ENCODE measurements at places on chromosomes 5 and 9.
A peak's percentile ranks its signal among the peaks of the same experiment; 100 is the strongest.

GRCh38 chr5:80777347-80778287 is 122.8 kb upstream of the DHFR start:
- DNase-seq = peak; percentile 36

- no peak for DNase-seq
Observed at GRCh38 chr5:28310696-28311095, 1272.3 kb upstream of the CDH9 start.

DNA sequence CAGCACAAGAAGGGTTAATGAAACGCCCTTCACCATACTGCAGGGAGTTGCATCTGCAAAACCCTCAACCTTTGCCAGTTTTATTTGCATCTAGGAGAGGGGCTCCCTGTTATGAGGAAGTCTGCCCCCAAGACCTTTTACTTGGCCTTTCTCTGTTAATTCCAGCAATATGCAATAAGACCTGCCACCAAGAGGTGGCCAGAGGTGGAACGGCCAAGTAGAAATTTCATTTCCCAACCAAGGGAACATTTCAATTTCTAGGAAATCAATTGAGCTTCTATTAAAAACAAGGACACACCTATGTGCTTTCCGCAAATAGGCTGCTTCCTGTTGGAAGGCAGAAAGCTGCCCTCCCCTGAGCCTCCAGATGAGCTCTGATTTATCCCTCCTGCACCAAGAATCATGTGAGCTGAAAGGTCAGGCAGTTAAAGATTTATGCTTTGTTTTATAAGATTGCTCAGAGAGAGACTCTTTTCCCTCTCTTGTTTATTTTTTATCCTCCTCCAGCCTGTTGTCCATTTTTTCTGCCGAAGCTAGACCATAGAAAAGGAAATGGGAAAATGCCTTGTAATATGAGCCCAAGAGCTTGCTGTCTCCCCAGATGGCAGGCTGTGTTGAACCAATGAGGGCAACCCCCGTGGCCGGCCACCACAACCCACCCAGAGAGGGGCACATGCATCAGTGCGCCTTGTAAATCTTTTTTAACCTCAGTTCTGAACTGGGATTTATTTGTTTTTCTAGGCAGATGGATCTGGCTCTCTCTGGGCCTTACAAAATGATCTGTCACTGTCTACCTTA is 572.8 kb downstream of the TLE1 start:
- no peak for DNase-seq

- no peak for DNase-seq
Observed at GRCh38 chr5:135231289-135231688, 167.7 kb downstream of the MACROH2A1 start.

- no peak for DNase-seq
Observed at GRCh38 chr5:159503236-159503635, 172.9 kb upstream of the IL12B start.

GRCh38 chr5:24391816-24392215 is 253.0 kb downstream of the CDH10 start:
- no peak for DNase-seq

DNA sequence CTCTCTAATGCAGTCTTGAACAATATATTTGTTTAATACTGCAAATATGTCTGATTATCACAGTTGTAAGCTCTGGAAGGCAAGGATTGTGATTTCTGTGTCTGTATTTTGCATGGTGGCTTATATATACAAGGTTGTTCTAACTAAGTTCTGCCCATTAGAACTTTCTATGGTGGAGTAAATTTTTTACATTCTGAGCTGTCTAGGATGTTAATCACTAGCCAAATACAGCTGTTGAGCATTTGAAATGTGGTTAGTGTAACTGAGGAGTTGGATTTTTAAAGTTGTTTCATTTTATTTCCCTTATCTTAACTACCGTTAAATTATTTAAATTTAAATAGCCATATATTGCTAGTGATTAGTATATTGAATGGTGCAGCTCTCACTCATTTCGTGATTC is 64.3 kb upstream of the DMRTA1 start:
- no peak for DNase-seq

DNA sequence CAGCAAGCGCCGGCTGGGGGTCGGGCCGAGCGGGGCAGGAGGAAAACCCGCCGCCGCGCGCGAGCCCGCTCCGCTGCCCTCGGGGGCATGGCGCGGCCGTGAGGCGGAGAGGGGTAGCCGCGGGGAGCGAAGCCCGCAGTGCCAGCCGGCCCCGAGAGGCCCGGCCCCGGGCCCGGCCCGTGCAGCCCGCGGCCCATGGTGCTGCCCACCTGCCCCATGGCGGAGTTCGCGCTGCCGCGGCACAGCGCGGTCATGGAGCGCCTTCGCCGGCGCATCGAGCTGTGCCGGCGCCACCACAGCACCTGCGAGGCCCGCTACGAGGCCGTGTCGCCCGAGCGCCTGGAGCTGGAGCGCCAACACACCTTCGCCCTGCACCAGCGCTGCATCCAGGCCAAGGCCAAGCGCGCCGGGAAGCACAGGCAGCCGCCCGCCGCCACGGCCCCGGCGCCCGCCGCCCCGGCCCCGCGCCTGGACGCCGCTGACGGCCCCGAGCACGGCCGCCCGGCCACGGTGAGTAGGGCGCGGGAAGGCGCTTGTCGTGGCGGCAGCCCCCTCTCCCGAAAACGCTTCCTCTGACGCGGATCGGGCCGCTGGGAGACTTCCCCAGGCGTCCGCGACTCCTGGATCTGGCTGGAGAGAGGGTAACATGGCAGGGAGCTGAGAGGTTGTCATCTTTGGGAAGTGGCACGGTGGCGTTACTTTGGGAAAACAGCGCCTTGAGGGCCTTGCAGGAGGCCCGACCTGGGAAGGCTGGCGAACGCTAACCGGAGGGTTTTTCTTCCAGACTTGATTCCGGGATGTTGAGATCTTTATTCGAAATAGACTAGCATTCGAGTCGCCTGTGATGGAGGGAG is 523 bp downstream of the MAML1 start:
- DNase-seq = peak; percentile 11

GRCh38 chr5:38433160-38433861 is 123.1 kb downstream of the LIFR start:
- no peak for DNase-seq

DNA sequence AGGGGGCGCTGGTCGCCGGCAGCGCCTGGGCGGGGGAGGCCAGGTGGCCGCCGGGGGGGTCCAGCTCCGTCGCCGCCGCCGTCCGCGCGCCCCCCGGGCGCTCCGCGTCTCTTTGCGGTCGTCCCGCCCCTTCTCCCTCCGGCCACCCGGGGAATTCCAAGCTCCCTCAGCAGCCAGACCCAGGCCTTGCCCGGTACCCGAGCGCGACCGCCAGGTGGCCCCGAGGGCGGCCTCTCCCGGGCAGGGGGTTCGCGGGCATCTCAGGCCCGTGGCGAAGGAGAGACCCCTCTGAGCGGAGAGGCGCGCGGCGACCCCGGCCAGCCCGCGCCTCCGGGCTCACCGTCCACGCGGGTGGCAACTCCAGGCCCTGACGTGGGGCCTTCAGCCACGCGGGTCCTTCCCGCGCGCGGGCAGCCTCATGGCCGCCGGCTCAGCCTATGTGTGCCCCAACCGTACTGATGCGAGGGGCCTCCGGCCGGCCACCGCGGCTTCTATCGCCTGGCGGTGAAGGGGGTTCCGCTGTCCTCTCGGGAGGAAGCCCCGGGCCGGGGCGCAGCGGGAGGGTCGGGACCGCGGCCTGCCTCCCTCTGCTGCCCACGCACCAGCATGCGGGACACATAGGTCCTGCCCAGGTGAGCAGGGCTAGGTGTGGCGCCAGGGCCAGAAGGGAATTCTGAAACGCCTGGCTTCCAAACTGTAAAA is 529 bp upstream of the NRARP start:
- DNase-seq = no peak

DNA sequence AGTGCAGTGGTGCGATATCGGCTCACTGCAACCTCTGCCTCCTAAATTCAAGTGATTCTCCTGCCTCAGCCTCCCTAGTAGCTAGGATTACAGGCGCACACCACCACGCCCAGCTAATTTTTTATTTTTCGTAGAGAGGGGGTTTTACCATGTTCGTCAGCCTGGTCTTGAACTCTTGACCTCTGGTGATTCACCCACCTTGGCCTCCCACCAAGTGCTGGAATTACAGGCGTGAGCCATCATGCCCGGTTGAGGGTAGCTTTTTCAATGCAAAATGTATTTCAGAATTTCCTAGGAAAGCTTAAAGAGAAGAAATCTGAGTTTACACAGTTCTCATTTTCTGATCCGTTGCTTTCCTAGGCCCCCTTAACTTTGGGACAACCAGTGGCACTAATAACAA is 15.7 kb downstream of the BDP1 start:
- no peak for DNase-seq

GRCh38 chr5:36611520-36612274 is 5.3 kb downstream of the SLC1A3 start:
- no peak for DNase-seq

Measured in CD4-positive, alpha-beta memory T cell (primary cell).